ENCODE measurements at places on chromosomes 3 and 15.
A peak's percentile ranks its signal among the peaks of the same experiment; 100 is the strongest.

- peak; percentile 7 for DNase-seq
Measured at GRCh38 chr15:64058279-64058678, 12.0 kb upstream of the DAPK2 start.

GRCh38 chr3:53478921-53479664 lies 15.3 kb upstream of the CACNA1D start:
- no peak for DNase-seq

GRCh38 chr15:68298336-68298735 lies 20.8 kb downstream of the FEM1B start:
- DNase-seq: no peak

- DNase-seq: no peak
Measured at GRCh38 chr3:136186344-136186743, 9.8 kb downstream of the MSL2 start.

DNA sequence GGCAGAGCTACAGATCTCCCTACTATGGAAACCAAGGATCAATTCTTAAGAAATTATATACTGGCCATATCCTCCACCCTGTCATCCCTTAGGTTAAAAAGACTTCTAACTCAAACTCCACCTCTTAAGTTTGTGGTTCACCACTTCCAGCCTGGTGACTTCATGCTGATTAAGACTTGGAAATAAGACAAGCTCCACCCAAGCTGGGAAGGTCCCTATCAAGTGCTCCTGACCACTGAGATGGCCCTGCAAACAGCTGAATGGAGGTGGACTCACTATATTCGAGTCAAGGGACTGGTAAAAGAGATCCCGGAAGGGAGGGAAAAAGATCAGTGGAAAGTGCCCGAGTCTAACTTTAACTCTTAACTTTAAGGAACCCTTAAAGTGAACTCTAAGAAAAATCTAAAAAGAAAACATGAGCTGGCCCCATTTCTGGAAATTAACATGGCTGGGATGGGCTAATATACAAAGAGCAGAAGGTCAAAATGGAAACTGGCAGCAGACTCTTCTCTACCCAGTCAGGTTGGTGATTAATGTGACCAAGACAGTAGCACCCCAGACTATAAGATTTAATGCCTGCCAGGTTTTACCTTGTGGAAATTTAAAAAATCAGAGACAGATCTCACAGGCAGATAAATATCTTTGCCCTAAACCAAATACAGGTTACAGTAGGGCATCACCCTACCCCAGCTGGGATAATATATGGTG lies 43.9 kb downstream of the PPCDC start:
- DNase-seq: peak; percentile 7
